CD4-positive, alpha-beta T cell treated with Interleukin-10 for 1 hour (primary cell): ENCODE measurements at places on chromosomes 7 and 10.

- no peak for DNase-seq
Observed at GRCh38 chr7:25032774-25033743, 53.1 kb upstream of the OSBPL3 start.

DNA sequence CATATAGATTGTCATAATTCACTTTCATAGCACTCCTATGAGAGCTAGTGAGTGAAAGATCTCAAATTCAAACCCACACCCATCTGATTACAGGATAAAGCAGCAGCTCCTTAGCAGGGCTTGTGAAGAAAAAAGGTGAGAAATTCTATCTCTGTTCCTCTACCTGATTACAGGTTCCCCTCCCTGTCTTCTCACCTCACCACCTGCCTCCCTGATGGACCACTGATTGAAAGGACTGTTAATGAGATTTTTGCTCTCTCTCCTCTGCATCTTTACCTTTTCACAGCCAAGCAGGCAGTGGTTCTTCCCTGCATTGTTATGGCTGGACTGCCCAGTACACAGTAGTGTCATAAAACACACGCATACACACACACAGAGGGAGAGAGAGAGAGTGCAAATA, 228.5 kb downstream of the MTERF1 start:
- DNase-seq, result no peak

GRCh38 chr10:96645191-96645721, 58.4 kb upstream of the TM9SF3 start:
- no peak for DNase-seq

GRCh38 chr7:70591643-70592042, 540.3 kb upstream of the GALNT17 start:
- no peak for DNase-seq

- DNase-seq, result no peak
Observed at GRCh38 chr7:38478404-38478803, 152.8 kb downstream of the AMPH start.

GRCh38 chr7:105978035-105978434, 15.0 kb downstream of the CDHR3 start:
- no peak for DNase-seq

DNA sequence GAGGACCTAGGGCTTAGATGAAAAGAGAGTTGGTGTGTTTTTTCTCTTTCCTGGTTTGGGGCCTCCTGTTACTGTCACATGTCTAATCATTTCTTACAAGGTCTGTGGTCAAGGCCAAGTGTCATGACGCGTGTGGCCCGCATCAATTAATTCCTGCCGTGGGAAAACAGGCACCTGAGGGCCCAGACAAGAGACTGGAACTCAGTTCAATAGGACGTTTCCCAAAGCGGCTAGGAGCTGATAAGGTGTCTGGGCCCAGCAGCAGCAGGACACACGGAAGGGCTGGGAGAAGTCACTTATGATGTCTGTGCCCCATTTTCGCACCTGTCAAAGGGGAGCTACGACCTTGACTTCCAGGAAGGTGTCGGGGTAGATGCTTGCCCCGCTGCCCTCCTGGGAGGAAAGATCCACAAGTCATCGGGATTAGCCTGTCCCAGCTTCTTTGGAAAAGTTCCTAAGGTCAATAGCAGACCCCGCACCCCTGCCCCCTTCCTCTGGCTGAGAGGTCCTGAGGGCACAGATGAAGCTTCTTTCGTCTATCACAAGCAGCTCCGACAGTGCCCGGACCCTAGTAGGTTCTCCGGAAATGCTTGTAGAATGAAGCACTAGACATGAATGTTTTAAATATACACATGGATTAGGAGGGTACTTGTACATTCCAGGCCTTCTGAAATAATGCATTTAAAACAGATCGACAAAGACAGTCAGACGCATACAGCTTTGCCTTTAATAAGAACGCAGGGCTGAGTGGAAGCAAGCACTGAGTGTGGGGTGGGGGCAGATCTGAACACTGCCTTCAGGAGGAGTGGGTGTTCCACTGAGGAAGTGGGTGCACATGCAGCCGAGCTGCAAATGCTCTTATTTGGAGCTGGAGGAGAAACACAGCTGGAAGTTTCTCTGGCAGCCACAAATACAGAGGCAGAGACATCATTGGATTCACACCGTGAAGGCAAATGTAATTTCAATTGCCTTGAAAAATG, 237.5 kb upstream of the GRB10 start:
- DNase-seq, result no peak

- DNase-seq, result no peak
Observed at GRCh38 chr10:28087661-28088351, 88.9 kb upstream of the ODAD2 start.
